ENCODE measurements at places on chromosomes 11 and 22. TPM values are rescaled to one million over a fixed set of nuclear protein-coding genes. Genes with fewer than 3 reads are reported as not detected.

DNA sequence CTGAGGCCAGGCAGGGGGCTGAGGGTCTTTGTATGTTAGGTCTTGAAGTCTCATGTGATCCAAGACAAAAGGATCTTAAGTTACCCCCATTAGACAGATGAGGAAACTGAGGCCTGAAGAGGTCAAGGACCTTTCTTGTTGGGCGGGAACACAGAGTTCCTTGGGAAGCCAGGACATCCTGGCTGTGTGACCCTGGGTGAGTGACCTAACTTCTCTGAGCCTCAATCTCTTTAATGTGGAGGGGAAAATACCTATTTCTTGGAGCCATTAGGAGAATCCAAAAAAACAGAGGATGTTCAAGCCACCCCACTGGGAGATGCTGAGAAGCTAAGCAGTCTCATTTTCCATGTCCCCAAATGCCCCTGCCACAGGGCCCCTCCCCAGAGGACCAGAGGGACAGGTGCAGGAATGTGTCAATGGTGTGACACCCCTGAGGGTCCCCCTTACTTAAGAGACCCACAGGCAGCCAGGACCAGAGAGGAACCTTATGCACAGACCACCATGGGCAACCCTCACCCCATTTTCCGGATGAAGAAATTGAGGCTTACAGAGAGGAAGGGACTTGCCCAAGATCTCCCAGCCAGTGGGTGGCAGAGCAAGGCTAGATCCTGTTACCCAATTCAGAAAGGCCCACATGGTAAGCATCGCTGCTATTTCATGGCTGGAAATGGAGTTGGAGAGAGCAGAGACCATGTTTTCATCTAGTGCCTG, 8.0 kb downstream of the RAC2 start:
- no peak for DNase-seq

GRCh38 chr11:57432714-57433163, 5.8 kb upstream of the SLC43A3 start:
- peak; percentile 90 for DNase-seq

Gene DERL3
- 2.3 TPM for total RNA-seq

Gene CNGA4
- total RNA-seq, result not detected
